ENCODE measurements at places on chromosomes 1 and 21.
A peak's percentile ranks its signal among the peaks of the same experiment; 100 is the strongest.

DNA sequence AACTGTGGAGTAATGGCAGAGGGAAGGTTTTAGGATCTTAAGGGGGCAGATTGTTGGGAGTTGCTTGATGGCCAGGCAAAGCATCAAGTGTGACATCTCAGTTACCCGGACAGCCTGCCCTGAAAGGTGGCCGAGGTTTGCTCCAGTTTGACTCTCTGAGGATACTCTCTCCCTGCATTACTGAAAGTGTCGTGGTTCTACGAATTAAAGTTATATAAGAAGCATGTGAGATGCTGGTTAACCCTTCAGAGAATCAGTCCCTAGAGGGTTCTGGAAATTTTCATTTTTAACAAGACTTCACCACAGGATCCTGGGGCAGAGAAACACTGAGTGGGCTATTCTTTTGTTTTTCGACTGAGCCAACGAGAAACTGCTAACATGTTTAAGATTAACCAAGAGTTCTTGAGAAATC lies 689 bp upstream of the ZNF644 start:
- no peak for DNase-seq

- DNase-seq, result no peak
Observed at GRCh38 chr1:117368116-117369108, 1.2 kb downstream of the MAN1A2 start.

DNA sequence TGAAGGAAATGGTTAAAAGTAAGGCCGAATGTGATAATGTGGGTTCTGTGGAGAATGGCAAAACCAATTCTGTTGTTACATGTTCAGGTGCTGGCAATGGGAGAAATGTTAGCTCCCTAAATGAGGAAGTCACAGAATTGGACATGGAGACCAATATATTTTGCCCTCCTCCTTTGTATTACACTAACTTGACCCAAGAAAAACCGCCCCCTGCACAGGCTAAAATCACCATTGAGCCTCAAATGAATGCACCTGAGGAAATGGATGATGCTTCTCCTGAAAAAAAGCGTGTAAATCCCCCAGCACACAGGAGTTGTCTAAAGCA lies 932 bp downstream of the MAP10 start:
- no peak for DNase-seq

GRCh38 chr1:156767879-156768604 lies 707 bp downstream of the PRCC start:
- DNase-seq, result peak; percentile 54

DNA sequence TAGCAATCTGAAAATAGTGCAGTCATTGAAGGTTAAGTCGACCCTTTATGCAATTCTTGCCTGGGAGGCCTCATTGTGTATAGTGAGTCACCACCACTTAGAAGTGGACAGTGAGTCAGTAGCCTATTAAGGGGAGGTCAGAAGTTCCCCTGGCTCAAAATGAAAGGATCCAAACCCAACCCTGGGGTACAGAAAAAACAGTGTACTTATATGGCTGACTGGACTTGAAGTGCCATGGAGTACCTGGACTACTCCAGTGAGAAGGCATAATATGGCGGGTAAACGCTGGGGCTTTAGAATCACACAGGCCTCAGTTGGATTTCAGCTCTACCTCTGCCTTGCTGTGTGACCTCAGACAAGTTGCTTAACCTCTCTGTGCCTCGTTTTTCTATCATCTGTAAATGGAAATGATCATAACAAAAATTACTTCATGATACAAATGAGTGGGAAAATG lies 2.2 kb upstream of the BCL9 start:
- peak; percentile 88 for DNase-seq

Data from islet precursor cell (in vitro differentiated cells).